Frontal cortex (tissue), 4 donors: ENCODE measurements at places on chromosomes 6 and 20. TPM values are rescaled to one million over a fixed set of nuclear protein-coding genes. Genes with fewer than 3 reads are reported as not detected.

Gene EPM2A
- 17.5 TPM for total RNA-seq

Gene SLC22A16
- not detected for total RNA-seq

Gene PACSIN1
- 2.9 TPM for total RNA-seq

Gene LPIN3
- 0.41 TPM for total RNA-seq

Gene TUBE1
- total RNA-seq, result 32.6 TPM

Gene RNASET2
- total RNA-seq, result 16.7 TPM

Gene LY6G5C
- total RNA-seq, result 5.3 TPM

Gene SRMS
- not detected for total RNA-seq

Gene EPB41L1
- total RNA-seq, result 58.7 TPM
